ENCODE measurements at places on chromosomes 2 and 18.

GRCh38 chr2:25339211-25339674 is 2.5 kb downstream of the DNMT3A start:
- DNase-seq: peak; percentile 63

DNA sequence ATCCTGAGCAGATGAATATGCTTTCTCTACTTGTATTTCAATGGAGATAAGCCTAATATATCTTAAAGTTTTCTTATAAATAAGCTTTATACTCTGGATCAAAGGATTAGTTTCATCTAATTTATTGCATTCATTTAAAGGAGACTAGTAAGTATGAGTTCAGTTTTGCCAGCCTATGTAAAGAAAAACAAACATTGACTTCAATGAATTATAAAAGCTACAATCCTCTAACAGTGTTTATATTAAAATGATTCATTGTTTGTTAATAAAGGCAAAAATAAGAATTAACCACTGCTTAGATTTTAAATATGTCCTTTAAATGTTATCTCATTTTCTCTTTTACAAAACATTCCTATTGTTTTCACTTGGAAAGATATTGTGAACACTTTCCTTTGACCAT is 566.0 kb downstream of the EPHA4 start:
- DNase-seq: no peak

- no peak for DNase-seq
These were observed 45.3 kb downstream of the ALPK2 start for GRCh38 chr18:58583569-58583968.

DNA sequence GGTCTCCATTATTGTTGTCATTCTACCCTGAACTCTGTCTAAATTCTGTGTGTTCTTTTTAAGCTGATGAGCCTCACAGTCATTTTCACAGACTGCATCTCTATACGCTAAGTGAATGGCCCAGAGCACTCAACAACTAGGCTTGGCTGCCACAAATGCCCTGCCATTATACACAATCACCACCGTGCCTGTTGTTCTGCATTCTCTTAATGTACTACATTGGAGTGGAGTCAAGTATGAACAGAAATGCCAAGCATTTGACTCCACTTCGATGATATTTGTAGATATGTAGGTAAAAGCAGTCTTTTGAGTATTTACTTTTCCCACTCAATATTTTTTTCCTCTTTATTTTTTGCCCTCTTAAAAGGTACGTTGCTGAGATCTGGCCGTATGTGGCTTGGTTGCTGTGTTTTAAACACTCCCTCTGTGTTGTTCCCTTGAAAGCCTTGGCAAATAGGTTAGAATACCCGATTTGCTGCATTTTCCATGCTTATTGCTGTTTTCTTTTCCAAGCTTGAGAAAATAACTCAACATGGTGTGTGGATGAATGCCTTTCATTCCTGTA is 36.2 kb upstream of the TMEFF2 start:
- no peak for DNase-seq

GRCh38 chr18:3983351-3983969 is 471.6 kb downstream of the DLGAP1 start:
- peak; percentile 62 for DNase-seq

GRCh38 chr2:165794536-165794928 is 485 bp upstream of the GALNT3 start:
- peak; percentile 59 for DNase-seq

GRCh38 chr18:36561046-36561445 is 263.5 kb downstream of the FHOD3 start:
- peak; percentile 97 for DNase-seq

DNA sequence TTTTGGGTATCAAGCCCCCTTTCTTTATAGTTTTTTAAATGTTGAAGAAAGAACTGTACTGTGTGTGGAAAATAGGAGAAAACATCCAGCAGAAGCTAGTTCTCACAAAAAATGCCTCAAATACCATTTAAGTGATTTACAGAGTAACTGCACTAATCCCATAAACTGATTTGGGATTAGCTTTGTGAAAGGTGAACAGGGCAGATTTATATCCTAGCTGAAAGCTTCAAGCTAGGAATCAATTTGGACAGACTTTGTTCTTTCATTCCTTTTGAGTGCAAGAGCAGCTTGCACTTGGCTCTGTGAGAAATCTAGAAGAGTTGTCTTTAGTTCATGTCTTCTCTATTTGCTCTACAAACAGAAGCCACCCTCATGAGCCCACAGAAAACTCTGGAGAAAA is 183.9 kb upstream of the VRK2 start:
- no peak for DNase-seq

Measured in NCI-H1417 (cell line).